MM.1S (cell line): ENCODE measurements at places on chromosomes 13 and 19.

DNA sequence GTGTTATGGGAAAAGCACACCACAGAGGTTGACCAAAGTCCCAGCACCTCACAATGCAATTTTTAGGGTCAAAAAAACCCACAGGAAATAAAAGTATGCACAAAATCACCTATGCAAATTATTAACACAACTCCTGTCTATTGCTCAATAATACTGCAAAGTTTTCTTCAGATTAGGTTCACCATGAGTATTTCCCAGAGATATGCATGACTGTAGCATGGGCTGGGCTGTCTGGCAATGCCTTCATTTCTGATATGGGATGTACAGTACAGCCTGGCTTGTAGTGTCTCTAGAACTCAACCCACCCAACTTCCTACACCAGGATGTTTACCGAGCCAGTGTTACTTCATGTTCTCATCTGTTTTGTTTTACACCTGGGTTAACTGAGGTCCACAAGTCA, 698.7 kb upstream of the ARGLU1 start:
- H3K27ac ChIP-seq = no peak overlapping the region
- no peaks in the 10 kb centered on the region for H3K36me3 ChIP-seq
- DNase-seq = no peak
- H3K4me3 ChIP-seq = no peak overlapping the region
- H3K4me1 ChIP-seq = no peaks in the 10 kb centered on the region
- no peaks in the 10 kb centered on the region for H3K27me3 ChIP-seq

DNA sequence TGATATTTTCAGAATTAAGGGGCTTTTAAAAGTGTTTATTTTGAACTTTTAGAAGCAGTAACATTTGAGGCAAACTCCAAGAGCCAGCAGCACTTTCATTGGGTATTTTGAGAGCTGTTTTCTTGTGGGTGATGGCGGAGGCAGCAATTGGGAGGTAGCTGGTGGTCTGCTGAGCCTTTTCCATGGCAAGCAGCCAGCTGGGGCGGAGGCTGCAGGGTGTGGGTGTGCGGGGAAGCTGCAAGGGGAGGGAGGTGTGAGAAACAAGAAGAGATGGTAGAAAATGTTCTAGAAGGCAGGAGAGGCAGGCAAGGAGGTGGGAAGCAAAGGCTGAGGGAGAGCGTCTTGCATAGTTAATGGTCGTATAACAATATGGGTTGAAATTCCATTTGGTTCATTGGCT, 223.4 kb upstream of the HTR2A start:
- H3K4me3 ChIP-seq = no peak overlapping the region
- DNase-seq = no peak
- H3K4me1 ChIP-seq = no peaks in the 10 kb centered on the region
- H3K36me3 ChIP-seq = no peaks in the 10 kb centered on the region
- H3K27ac ChIP-seq = no peak overlapping the region
- H3K27me3 ChIP-seq = no peaks in the 10 kb centered on the region

- no peak overlapping the region for H3K27ac ChIP-seq
- H3K4me3 ChIP-seq = peak overlapping the region; percentile 61; the same call in 1 of the 2 replicates
- H3K36me3 ChIP-seq = no peaks in the 10 kb centered on the region
- no peaks in the 10 kb centered on the region for H3K27me3 ChIP-seq
These were observed 473 bp upstream of the ITM2B start for GRCh38 chr13:48232420-48233045.

DNA sequence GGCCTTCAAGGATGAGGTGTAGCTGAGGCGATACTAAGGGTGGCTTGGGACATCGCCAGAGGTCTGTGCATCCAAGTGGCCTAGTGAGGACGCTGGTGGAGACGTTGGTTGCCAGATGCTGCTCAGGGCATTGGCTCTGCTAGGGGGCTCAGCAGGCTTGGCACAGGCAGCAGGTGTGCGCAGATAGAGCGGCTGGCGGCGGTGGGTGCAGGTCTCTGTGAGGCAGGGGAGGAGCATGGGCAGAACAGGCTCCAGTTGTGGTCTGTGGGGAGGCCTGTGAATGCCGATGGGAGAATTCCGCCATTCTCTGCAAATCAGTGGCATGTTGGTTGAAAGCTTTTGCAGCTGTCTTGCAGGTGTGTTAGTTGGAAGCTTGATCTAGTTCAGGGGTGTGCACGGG, 21.2 kb downstream of the PRAM1 start:
- H3K4me3 ChIP-seq = no peak overlapping the region
- no peaks in the 10 kb centered on the region for H3K27me3 ChIP-seq
- peaks cover 17% of the 10 kb centered on the region for H3K36me3 ChIP-seq
- DNase-seq = no peak

DNA sequence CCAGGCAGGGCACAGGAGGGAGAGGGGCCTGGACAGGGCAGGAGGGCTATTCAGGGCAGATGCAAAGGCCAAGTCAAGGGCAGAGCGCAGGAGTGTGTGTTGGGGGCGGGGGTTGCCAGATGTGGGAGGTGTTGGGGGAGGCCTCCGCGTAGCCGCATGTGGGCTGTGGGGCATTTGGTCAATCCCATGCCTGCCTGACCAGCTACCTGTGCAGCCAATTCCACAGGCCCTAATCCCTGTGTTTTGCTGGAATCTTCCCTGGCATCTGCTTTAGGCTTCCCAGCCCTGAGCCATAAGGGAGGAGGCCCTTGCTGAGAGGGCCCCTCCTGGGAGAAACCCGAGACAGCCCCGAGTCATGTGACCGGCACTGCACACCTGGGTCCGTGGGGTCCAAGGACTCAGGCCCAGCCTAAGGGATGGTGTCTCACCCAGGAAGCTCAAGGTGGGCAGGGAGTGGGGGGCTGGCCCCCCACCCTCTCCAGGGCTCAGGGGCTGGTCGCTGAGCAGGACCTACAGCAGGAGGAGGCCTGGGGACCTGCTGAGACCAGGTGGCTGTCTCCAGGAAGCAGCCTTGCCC, 20.3 kb downstream of the RFX1 start:
- peak overlapping the region; percentile 55 for H3K4me3 ChIP-seq
- peak overlapping the region; percentile 90 for H3K27ac ChIP-seq
- peaks cover 22% of the 10 kb centered on the region for H3K4me1 ChIP-seq
- no peaks in the 10 kb centered on the region for H3K27me3 ChIP-seq

DNA sequence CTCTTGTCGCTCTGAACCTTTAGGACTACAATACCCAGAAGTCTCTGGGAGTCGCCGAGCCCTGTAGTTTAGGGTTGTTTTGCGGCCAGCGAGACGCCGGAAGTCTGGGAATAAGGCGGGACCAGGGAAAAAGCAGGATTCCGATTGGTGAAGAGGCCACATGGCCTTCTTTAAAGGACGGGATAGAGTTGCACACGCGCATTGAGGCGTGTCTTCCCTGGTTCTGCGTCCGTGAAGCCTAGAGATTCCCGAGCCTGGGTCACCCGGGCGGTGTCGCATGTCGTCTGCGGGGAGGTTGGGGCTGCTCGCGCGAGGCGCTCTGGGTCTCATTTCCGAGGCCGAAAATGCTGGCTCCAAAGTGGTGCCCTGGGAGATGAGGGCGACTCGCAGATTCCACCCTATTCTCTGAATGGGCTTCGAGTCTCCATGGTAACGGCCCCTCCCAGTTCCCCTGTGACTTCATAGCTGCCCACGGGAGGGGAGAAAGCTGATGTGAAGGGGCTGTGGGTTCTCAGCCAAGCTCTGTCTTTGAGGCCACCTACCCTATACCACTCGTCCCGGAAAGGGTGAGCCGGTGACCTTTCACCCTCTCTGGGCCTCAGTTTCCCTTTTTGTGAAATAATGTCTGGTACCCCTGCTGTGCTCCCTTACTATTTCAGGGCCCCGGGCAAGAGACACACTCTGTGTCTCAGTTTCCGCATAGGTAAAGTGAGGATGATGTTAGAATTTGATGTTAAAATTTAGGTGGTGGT, 614 bp upstream of the ZSCAN5A start:
- peak; percentile 96 for DNase-seq
- H3K27ac ChIP-seq = peak overlapping the region; percentile 90
- H3K4me1 ChIP-seq = peaks cover 12% of the 10 kb centered on the region
- H3K27me3 ChIP-seq = no peaks in the 10 kb centered on the region

DNA sequence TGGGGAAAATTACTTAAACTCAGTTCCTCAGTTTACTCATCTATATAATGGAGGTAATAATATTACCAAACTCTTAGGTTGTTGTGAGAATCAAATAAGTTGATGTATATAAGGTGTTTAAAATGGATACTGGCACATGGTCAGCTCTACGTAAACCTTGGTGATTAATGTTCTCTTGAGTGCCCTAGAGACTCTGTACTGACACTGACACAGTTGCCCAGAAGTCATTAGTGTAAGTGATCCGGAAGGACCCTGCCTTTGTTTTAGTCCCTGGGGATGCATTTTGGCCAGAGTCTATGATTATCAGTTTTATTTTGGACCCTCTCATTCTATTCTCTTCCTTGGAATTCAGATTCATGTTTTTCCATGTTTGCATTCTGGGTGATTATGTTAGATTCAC, 31.9 kb downstream of the CHST8 start:
- no peaks in the 10 kb centered on the region for H3K36me3 ChIP-seq
- no peak overlapping the region for H3K27ac ChIP-seq
- no peaks in the 10 kb centered on the region for H3K27me3 ChIP-seq
- H3K4me3 ChIP-seq = no peak overlapping the region

DNA sequence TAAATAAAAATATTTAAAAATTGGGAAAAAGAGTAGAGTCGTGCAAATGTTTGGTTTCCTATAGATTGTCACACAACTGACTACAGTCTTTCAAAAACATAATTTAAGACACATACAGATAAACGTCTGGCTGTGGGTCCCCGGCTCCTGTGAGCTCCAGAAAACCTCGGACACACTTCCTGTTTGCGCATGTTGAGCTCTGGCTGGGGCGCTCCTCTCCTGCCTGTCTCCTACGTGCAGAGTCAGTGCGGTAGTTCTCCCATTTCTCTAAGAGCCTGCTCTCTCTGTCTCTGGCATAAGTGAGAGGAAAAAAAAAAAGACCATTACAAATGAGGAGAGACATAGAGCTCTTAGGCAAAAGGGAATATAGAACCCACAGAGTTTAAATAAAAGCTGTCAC, 128.2 kb upstream of the OBI1 start:
- H3K4me3 ChIP-seq = no peak overlapping the region
- no peaks in the 10 kb centered on the region for H3K36me3 ChIP-seq
- DNase-seq = no peak
- peaks cover 37% of the 10 kb centered on the region for H3K4me1 ChIP-seq
- H3K27me3 ChIP-seq = no peaks in the 10 kb centered on the region

GRCh38 chr13:23710366-23710765, 140.2 kb downstream of the TNFRSF19 start:
- H3K27me3 ChIP-seq = no peaks in the 10 kb centered on the region
- H3K36me3 ChIP-seq = no peaks in the 10 kb centered on the region
- no peak overlapping the region for H3K4me3 ChIP-seq
- no peak for DNase-seq
- H3K27ac ChIP-seq = no peak overlapping the region

DNA sequence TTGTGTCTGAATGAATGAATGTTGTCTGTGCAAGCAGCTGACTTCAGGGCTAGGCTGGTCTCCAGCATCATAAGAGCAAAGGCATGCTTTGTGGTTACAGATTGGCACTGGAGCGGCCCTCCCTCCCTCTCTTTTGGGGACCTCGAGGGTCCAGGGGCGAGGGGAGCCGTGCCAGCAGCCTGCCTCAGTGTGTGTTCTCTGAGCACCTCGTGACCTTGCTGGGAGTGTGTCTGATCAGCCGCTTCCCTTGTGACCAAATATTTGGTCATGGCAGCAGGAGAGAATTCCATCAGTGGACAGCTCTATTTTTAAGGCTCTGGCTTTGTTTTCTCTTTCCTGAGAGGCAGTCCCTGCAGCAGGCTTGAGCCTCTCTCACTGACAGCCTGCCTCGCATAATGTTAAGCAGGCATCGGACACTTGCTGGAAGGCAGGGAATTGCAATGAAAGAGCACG, 329.7 kb downstream of the UQCRFS1 start:
- no peak overlapping the region for H3K4me3 ChIP-seq
- H3K27me3 ChIP-seq = peaks cover 27% of the 10 kb centered on the region
- H3K4me1 ChIP-seq = no peaks in the 10 kb centered on the region
- no peaks in the 10 kb centered on the region for H3K36me3 ChIP-seq
- no peak for DNase-seq

- peaks cover 3% of the 10 kb centered on the region; the same call in 1 of the 2 replicates for H3K36me3 ChIP-seq
- peak overlapping the region; percentile 92 for H3K27ac ChIP-seq
- DNase-seq = peak; percentile 55
- no peaks in the 10 kb centered on the region for H3K4me1 ChIP-seq
- H3K27me3 ChIP-seq = no peaks in the 10 kb centered on the region
These were observed 836 bp upstream of the BST2 start for GRCh38 chr19:17406046-17406886.

DNA sequence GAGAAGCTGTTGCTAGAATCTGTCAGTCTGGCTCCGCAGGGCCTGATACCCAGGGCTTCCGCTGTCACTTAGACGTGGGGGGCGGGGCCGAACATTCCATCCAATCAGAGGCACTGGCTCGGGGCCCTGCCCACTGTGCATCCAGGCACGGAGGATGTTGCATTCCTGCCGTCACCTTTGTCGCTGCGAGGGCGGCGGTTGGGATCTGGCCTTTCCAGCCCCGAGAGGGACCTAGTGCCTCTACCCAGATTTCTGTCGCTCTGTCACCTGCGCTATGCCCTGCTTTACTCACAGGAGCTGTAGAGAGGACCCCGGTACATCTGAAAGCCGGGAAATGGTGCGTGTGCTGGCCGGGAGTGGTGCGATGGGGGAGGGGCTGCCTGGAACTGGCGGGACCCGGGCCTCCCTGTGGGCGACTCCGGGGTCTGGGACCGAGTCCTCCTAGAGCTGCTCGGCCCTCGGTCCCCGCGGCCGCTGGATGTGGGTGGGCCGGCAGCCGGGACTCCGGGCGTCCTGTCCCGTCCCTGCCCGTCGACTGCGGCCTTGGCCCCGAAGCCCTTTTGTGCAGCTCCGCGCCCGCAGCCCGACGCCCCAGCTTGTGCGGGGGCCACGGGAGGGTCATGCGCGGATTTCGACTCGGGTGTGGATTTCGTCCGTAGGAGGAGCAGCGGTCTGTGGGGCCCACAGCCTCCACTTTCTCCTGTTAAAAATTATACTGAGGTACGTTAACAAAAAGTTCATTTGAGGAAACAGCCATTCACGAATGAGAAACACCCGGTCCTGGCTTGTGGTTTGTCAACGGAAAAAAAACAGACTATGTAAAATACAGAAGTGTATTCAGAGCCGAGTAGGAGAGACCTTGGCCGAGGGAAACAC, at the start of gene ZNF439:
TSS of gene ZNF439 (plus strand) at position 133 of the 876 bp plus-strand sequence. CDS start at position 275, 142 bp downstream.
- H3K36me3 ChIP-seq = no peaks in the 10 kb centered on the region
- DNase-seq = peak; percentile 9
- H3K27me3 ChIP-seq = no peaks in the 10 kb centered on the region
- H3K27ac ChIP-seq = no peak within 1 kb of the TSS
- H3K4me3 ChIP-seq = 0 out of 2 replicates have a peak within 1 kb of the TSS, but pooled peaks have one; percentile 27
